Lung microvascular endothelial cell (primary cell): ENCODE measurements at places on chromosomes 4 and X.

- DNase-seq: no peak
Measured at GRCh38 chrX:32155044-32155638, 1056.2 kb downstream of the DMD start.

DNA sequence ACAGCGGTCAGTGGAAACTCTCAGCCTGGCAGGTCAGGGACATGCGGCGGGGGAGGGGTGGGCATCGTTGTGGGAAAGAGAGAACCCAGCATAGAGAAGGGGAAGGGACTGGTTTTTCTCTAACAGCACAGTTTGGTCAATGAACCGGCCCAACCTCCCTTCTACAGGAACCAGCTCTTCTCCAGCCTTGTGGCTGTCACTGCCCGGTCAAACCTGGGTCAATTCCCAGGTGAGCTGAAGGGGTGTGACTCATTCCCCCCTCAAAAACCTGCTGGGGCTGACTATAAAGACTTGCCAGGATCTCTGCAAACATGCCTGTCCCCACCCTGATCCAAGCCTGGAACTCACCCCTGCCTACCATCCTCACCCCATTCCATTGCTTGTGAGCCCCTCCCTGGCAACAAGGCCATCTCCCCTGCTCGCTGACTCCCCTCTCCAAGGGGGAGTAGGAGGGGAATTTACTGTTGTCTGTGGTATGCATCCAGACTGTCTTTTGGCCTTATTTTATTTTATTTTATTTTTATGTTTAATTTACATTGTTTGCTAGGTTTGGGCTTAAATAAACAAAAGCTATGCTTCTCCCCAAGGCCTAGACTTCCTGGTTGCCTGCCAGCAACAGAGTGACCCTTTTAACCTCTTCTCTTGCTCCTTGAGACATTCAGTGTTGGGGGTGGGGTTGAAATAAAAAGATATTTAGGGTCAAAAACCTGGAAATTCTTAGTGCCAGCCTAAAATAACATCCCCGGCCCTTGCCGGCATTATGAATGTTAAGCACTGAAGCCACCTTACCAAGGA lies 49.6 kb downstream of the TSC22D3 start:
- peak; percentile 33 for DNase-seq

GRCh38 chr4:2831611-2832308 lies 11.9 kb upstream of the ADD1 start:
- DNase-seq: no peak

DNA sequence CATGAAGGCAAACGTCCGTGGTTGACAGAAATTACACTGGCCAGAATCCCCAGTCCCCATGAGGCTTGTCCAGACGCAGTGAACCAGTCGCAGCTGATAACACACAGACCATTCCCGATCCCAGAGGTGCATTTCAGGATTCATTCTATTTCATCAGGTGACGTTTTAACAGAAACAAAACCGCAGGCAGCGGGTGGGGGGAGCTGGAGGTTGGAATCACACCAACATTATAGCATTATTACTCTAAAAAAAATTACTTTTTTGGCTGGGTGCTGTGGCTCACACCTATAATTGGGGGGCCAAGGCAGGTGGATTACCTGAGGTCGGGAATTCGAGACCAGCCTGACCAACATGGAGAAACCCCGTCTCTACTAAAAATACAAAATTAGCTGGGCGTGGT lies 25.2 kb downstream of the NOP14 start:
- no peak for DNase-seq

- DNase-seq: no peak
Measured at GRCh38 chr4:40769266-40769665, 19.5 kb downstream of the NSUN7 start.

GRCh38 chrX:31092476-31092875 lies 20.6 kb upstream of the FTHL17 start:
- no peak for DNase-seq

DNA sequence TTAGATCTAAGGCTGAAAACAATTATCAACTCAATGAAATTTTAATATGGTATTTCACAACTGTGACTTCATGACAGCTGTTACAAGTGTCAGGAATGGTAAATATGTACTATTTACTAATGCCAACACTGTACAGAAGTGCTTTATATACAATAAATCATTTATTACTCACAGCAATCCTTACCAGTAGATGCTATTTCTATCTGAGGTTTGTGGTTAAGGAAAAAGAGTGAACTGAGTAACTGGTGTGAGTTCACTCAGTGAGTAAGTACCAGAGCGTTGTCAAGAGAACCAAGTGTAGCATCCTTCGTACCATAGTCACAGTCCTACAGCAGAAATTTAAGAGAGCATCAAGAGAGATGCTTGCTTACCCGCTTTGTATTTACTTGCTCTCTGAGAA lies 23.3 kb downstream of the MTHFD2L start:
- no peak for DNase-seq

DNA sequence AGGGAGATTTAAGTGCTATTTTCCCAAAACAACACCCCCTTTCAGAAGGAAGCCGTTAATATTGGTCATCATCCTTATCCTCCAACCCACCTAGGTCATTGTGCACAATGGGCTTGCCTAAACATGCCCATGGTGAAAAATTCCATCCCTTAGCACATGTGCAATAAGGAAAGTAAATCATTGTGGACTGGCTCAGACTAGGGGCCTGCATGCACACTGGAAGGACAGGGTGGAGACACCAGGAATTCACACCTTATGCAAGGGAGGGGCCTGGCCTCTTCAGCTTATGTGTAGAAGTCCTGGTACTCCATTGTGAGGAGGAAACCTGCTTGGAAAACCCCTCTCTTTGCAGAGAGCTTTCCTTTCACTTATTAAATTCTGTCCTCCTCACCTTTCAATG lies 311.4 kb upstream of the NDST4 start:
- no peak for DNase-seq
